RWPE2 (cell line): ENCODE measurements at places on chromosomes 5 and 9.
A peak's percentile ranks its signal among the peaks of the same experiment; 100 is the strongest.

GRCh38 chr5:78717674-78718584 is 69.4 kb upstream of the LHFPL2 start:
- H3K36me3 ChIP-seq, result no peaks in the 10 kb centered on the region
- no peaks in the 10 kb centered on the region for H3K27me3 ChIP-seq
- no peaks in the 10 kb centered on the region for H3K4me1 ChIP-seq
- H3K27ac ChIP-seq, result no peak overlapping the region

DNA sequence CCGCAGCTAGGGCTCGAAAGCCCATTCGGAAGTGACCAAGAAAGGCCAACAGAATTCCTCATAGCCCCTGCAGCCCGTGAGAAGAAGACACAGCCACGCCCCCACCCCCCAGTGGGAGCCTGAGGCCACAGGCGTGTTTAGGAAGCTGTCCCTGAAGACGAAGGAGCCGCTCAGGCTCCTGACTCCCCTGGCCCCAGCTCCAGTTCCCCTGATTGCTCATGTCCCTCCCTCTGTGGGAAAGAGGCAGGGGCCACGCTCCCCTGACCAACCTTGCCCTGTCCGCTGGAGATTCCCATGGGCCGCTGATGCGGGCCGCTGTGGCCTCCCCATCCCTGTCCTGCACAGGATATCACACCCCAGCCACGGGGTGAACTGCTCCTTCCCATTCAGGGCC is 13.6 kb downstream of the ROPN1L start:
- peak overlapping the region; percentile 59 for H3K27ac ChIP-seq
- no peaks in the 10 kb centered on the region for H3K27me3 ChIP-seq
- no peak overlapping the region for H3K4me3 ChIP-seq
- peaks cover 31% of the 10 kb centered on the region for H3K4me1 ChIP-seq
- DNase-seq, result no peak
- no peaks in the 10 kb centered on the region for H3K36me3 ChIP-seq

DNA sequence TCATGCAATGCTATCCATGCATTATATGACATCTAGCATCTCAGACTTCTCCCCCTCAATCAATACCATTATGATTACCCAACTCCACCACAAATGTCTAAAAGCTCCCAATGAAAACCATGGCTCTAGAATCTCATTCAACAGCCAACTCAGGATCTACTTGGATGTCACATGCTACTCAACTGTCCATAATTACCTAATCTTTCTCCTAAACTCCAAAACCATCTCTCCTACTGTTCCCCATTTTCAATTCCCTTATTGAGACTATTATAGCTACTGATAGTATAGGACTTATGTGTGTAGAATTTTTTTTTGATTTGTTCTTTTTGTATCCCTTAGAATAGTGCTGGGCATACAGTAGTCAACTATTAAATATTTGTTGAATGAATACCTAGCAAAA is 8.2 kb upstream of the STRBP start:
- no peaks in the 10 kb centered on the region for H3K4me1 ChIP-seq
- no peaks in the 10 kb centered on the region for H3K27me3 ChIP-seq

- no peak overlapping the region for H3K4me3 ChIP-seq
- H3K27me3 ChIP-seq, result no peaks in the 10 kb centered on the region
- peak overlapping the region; percentile 47 for H3K27ac ChIP-seq
- peaks cover 16% of the 10 kb centered on the region for H3K4me1 ChIP-seq
- H3K36me3 ChIP-seq, result no peaks in the 10 kb centered on the region
These were observed 210.0 kb downstream of the AUH start for GRCh38 chr9:91151718-91152095.

GRCh38 chr9:136497916-136498695 is 15.3 kb upstream of the SEC16A start:
- no peaks in the 10 kb centered on the region for H3K4me1 ChIP-seq
- peaks cover 64% of the 10 kb centered on the region for H3K36me3 ChIP-seq
- H3K27ac ChIP-seq, result no peak overlapping the region

GRCh38 chr9:118761016-118761790 is 608.0 kb downstream of the BRINP1 start:
- no peaks in the 10 kb centered on the region for H3K4me1 ChIP-seq
- no peaks in the 10 kb centered on the region for H3K27me3 ChIP-seq
- no peak overlapping the region for H3K4me3 ChIP-seq
- H3K27ac ChIP-seq, result no peak overlapping the region

GRCh38 chr5:31783731-31784130 is 144.8 kb downstream of the PDZD2 start:
- H3K27ac ChIP-seq, result no peak overlapping the region
- no peak for DNase-seq
- H3K36me3 ChIP-seq, result no peaks in the 10 kb centered on the region
- no peaks in the 10 kb centered on the region for H3K4me1 ChIP-seq

DNA sequence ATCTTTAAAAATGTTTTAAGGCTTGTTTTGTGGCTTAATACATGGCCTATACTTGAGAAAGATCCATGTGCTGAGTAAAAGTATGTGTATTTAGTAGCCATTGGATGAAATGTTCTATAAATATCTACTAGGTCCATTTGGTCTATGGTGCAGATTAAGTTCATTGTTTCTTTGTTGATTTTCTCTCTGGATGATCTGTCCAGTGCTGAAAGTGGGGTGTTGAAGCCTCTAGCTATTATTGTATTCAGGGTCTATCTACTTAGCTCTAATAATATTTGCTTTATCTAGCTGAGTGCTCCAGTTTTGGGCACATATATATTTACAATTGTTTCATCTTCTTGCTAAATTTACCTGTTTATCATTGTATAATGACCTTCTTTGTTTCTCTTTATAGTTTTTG is 272.2 kb upstream of the NR4A3 start:
- H3K4me1 ChIP-seq, result no peaks in the 10 kb centered on the region
- no peaks in the 10 kb centered on the region for H3K36me3 ChIP-seq
- no peaks in the 10 kb centered on the region for H3K27me3 ChIP-seq
- H3K4me3 ChIP-seq, result no peak overlapping the region
- no peak for DNase-seq

DNA sequence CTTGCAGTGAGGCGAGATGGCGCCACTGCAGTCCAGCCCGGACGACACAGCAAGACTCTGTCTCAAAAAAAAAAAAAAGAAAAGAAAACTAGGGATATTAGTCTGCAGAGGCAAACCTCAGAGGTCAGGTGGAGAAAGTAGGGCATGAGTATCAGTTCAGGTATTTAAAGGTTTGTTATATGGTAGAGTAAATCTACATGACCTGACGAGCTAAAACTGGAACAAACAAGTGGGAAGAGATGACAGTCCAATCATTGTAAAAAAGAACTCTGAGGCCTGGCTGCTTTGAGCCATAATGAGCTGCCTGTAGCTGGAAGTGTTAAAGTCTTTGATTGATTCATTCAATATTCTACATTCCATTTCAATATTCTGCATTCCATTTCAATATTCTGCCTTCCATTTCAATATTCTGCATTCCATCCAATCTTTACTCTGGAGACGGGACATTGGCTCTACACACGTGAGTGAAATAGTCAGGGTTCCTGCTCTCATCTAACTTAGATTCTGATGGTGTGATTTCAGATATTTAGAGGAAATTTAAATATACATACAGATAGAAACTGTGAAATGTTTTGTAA is 28.9 kb upstream of the GRAMD2B start:
- H3K4me1 ChIP-seq, result peaks cover 6% of the 10 kb centered on the region
- no peak overlapping the region for H3K4me3 ChIP-seq
- no peaks in the 10 kb centered on the region for H3K36me3 ChIP-seq
- H3K27ac ChIP-seq, result no peak overlapping the region

GRCh38 chr5:66553916-66554575 is 42.1 kb upstream of the MAST4 start:
- no peak overlapping the region for H3K4me3 ChIP-seq
- H3K27ac ChIP-seq, result peak overlapping the region; percentile 52
- no peaks in the 10 kb centered on the region for H3K27me3 ChIP-seq
- H3K36me3 ChIP-seq, result no peaks in the 10 kb centered on the region
- H3K4me1 ChIP-seq, result peaks cover 20% of the 10 kb centered on the region

GRCh38 chr5:38071831-38072694 is 186.3 kb upstream of the EGFLAM start:
- peaks cover 15% of the 10 kb centered on the region for H3K27me3 ChIP-seq
- H3K36me3 ChIP-seq, result no peaks in the 10 kb centered on the region
- no peaks in the 10 kb centered on the region for H3K4me1 ChIP-seq
- no peak overlapping the region for H3K27ac ChIP-seq
- no peak for DNase-seq
- H3K4me3 ChIP-seq, result no peak overlapping the region

- no peak overlapping the region for H3K4me3 ChIP-seq
- H3K36me3 ChIP-seq, result no peaks in the 10 kb centered on the region; the same call in 1 of the 2 replicates
- no peaks in the 10 kb centered on the region for H3K27me3 ChIP-seq
These were observed 2.7 kb downstream of the FBXW11 start for GRCh38 chr5:172003746-172004145.

DNA sequence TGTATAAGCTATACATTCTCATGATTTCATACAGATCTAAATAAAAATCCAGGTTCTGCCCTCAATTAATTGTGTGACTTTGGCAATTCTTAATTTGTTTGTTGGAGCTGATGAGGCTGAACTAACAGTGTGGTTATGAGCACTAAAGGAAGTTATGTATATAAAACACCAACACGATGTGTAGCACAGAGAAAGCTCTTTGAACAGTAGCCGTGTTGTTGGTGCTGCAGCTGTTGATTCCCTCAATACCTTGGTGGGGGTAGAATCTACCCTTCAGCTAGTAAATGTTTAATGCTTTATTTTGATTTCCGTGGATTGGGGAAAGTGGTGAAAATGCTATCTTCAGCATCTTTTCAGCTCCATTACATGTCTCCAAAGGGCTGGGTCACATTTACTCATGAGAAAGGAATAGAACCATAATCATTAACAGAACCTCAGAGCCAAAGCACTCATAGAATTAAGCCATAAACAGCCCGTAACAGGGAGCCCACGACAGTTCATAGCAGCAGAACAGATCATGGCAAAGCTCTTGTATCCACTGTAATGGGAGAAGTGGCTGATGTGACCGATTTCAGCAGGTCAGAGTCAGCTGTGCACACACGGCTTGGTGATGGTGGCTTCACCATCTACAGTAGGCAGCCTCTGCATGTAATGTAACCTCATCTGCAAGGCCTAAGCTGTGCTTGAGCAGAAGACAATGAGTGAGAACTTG is 332.7 kb downstream of the DIRAS2 start:
- no peak overlapping the region for H3K27ac ChIP-seq
- no peak overlapping the region for H3K4me3 ChIP-seq
- H3K36me3 ChIP-seq, result no peaks in the 10 kb centered on the region
- H3K27me3 ChIP-seq, result no peaks in the 10 kb centered on the region

DNA sequence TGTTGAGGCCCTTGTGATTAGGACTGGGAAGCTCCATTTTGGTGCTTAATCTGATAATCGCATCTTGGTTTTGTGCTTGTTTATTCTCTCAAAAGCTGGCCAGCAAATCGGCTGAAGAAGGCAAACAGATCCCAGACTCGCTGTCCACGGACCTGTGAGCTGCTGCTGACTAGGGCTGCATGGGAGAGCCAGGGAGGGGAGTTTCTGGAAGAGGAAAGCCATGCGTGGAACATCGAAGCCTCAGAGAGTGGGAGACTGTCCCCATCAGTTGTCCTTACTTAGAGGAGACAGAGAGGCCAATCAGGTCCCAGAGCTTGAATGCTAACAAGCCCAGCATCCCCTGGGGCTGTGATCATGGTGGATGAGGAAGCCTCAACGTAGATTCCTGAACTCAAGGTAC is 23.0 kb upstream of the FOXI1 start:
- H3K27me3 ChIP-seq, result no peaks in the 10 kb centered on the region
- DNase-seq, result no peak
- H3K36me3 ChIP-seq, result no peaks in the 10 kb centered on the region

DNA sequence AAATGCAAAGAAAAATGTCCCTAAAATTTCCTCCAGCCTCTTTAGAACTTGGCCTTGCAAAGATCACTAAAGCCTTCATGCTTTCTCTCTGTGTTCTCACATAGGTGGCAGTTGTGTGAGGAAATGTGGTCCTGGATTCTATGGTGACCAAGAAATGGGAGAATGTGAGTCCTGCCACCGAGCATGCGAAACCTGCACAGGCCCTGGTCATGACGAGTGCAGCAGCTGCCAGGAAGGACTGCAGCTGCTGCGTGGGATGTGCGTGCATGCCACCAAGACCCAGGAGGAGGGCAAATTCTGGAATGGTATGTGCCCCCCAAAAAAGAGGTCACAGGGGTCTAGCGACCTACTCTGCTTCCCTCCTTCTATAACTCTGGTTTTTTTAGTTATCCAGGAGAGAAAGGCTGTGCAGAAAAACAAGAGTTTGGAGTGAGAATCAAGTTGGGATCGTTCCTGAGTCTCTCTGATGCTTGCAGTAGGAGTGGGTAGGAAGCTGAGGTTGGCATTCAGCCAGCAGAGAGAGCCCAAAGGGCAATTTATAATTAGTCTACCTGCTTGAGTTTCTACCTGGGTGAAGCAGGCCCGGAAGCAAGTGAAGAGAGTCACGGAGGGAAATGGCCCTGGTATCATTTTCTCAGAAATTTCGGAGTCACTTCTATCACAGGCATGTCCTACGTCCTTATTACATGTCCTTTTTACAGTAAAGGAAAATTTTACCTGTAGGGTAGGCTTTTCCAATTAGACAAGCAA is 97.5 kb downstream of the RFK start:
- H3K36me3 ChIP-seq, result no peaks in the 10 kb centered on the region
- no peaks in the 10 kb centered on the region for H3K27me3 ChIP-seq
- DNase-seq, result no peak
- no peaks in the 10 kb centered on the region for H3K4me1 ChIP-seq
- H3K27ac ChIP-seq, result no peak overlapping the region

DNA sequence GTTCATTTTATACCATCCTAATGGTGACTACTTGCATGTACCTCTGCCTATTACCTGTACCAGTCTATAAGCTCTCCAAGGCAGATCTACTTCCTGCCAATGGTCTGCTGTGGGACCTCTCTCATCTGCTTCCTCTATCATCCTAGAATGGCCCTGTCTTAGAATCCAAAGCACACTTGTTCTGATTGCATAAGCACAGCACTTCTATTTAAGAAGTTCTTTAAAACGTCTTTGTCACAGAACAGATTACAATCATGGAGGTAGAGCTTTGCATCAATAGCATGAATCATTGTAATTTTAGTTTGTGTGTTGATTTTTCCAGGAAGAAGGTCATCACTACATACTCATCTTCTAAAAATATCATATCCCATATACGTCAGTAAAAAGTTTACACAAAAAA is 131.8 kb upstream of the ACOT12 start:
- no peak for DNase-seq
- H3K27me3 ChIP-seq, result no peaks in the 10 kb centered on the region

GRCh38 chr5:33973271-33973670 is 11.2 kb downstream of the SLC45A2 start:
- H3K27ac ChIP-seq, result no peak overlapping the region
- no peaks in the 10 kb centered on the region for H3K4me1 ChIP-seq
- no peaks in the 10 kb centered on the region for H3K36me3 ChIP-seq
- H3K4me3 ChIP-seq, result no peak overlapping the region

GRCh38 chr5:136018814-136019783 is 9.7 kb upstream of the TGFBI start:
- H3K36me3 ChIP-seq, result no peaks in the 10 kb centered on the region
- DNase-seq, result no peak
- H3K27ac ChIP-seq, result peak overlapping the region; percentile 99
- H3K27me3 ChIP-seq, result no peaks in the 10 kb centered on the region
- peaks cover 52% of the 10 kb centered on the region for H3K4me1 ChIP-seq

GRCh38 chr5:112883192-112883591 is 22.1 kb downstream of the SRP19 start:
- H3K4me1 ChIP-seq, result peaks cover 9% of the 10 kb centered on the region
- H3K27ac ChIP-seq, result no peak overlapping the region
- H3K27me3 ChIP-seq, result no peaks in the 10 kb centered on the region
- peaks cover 85% of the 10 kb centered on the region for H3K36me3 ChIP-seq

- H3K4me1 ChIP-seq, result peaks cover 9% of the 10 kb centered on the region
- H3K36me3 ChIP-seq, result no peaks in the 10 kb centered on the region
- H3K27me3 ChIP-seq, result no peaks in the 10 kb centered on the region
- no peak overlapping the region for H3K27ac ChIP-seq
- H3K4me3 ChIP-seq, result no peak overlapping the region
These were observed 25.7 kb upstream of the RFK start for GRCh38 chr9:76419782-76420380.

GRCh38 chr5:133599600-133599999 is 12.7 kb downstream of the FSTL4 start:
- H3K27ac ChIP-seq, result no peak overlapping the region
- H3K4me3 ChIP-seq, result no peak overlapping the region
- peaks cover 39% of the 10 kb centered on the region for H3K27me3 ChIP-seq
- DNase-seq, result no peak
